ENCODE measurements at places on chromosomes 2 and 18.

DNA sequence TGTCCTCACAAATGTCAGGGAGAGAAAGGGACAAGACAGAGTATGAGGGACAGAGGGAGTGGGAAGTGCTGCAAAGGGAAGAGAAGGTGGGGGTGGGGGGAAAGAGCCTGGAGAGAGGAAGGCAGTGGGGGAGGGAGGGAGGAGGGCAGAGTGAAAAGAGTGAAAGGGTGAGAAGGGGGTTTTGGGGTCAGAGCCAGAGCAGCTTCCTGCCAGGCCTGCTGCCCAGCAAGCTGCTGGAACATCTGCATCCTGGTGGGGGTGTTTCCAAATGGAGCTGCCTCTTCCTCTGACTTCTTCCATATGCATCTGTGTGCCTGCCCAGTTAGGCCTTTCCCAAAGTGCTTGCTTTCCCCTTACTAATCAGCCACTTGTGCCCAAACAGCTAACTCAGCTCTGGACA, 94.3 kb upstream of the CELF4 start:
- no peak for DNase-seq

GRCh38 chr2:119495948-119496347, 28.3 kb downstream of the SCTR start:
- DNase-seq, result no peak

- no peak for DNase-seq
Observed at GRCh38 chr2:181095486-181095885, 115.1 kb downstream of the UBE2E3 start.

DNA sequence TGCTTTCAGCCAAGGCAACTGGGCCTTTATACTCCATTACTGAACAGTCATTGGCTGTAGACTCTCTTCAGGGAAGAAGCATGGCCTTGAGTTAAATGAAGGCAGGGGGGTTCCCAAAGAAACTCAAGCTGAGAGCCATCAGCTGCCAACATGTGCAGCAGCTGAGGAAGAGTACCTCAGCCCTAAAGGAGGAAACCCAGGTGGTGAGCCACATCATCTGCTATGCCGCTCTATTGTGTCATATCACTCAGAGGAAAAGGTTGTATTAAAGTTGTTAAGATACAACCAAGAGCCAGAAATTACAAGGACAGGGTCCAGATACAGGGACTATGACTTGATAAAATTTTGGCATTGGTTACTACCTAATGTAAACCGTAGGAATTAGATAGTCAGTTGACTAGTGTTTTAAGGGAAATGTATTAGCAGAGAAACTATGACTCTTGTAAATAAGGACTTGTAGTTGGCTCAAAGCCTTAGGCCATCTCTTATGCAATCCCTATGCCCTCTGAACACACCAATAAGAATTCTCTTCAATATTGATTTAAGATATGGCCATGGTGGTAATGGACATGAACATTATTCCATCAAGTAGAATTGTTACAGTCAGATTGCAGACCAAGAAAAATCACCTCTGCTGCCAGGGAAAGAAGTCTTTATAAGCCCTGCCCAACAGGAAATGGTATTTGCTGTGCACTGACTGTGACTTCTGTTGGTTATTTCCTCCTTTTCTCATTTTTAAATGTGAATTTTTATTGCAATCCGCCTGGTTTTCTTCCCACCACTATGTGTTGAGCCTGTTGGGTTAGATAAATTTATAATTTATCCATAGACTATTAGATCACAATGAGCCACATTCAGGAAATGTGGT, 9.2 kb upstream of the LRPPRC start:
- DNase-seq, result no peak

GRCh38 chr2:200702646-200703118, 109.0 kb upstream of the BZW1 start:
- no peak for DNase-seq

DNA sequence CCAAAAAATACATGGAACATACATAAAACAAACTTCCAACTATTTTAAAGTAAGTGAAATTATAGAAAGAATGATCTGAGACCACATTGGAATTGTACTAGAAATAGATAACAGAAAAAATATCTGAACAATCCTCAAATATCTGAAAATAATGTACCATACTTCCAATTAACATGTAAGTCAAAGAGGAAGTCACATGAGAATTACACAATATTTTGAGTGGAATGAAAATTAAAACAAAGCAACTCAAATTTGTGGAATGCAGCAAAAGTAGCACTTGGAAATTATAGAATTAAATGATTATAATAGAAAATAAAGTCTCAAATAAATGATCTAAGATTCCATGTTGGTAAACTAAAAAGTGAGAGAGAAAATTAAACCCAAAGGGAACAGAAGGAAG, 38.3 kb upstream of the CTIF start:
- DNase-seq, result no peak

DNA sequence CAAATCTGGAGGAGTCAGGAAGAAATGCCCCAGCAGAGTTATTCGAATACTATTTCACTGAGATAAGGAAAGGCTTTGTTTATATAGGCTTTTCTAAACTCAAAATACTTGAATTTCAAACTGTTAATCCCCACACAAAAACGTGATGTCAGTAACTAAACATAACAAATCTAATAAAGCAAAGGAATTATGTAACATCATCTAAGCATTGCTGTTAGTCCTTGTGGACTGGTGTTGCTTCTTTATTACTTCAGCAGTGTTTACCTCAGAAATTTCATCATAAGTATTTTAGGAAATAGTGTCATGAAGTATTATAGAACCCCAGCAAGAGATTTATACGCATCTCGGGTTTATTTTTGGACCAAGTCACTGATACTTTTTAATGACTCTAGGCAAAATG, 19.7 kb upstream of the SANBR start:
- no peak for DNase-seq

DNA sequence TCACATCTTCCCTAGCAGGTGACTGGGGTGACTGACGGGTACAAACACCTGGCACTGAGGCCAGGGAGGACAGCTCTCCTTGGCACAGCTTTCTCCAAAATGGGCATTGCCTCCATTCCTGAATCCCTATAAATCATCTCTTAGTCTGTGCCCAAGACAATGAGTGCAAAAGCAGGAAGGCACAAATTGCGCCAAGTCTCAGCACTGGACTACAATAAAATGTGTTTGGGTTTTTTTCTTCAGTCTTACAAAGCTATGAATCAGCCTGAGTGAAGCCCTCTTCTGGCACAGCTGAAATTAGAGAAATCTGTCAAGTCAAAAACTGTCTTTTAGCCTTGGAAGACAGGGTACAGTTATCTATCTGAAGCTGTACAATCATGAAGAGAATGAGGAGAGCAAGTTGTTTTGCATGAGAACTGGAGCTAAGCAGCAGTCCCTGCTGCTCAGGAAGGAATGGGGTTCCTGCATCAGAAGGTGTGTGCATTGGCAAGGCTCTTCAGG, 90.8 kb downstream of the EPB41L3 start:
- DNase-seq, result no peak

Data from NCI-H510A treated with DMSO at 0.1 percent for 48 hours (cell line).